ENCODE measurements at places on chromosomes 4 and X.

DNA sequence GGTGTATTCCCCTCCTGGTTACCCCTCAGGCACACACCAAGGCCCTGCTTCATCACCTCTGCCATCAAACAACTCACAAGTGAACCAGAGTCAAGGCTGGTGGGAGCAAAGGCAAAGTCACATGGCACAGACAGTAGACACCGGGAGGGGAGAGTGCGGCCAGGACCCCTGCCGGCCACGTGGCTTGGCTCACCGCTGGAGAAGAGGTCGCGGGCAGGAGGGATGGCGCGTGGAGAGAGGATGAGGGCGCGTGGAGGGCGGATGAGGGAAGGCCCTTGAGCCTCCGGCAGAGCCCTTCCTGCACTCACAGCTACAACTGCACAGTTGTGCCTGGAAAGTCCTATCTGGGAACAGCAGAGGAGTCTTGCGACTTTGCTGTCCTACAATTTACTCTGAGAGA lies 104.2 kb upstream of the ADRA2C start:
- no peak for DNase-seq

DNA sequence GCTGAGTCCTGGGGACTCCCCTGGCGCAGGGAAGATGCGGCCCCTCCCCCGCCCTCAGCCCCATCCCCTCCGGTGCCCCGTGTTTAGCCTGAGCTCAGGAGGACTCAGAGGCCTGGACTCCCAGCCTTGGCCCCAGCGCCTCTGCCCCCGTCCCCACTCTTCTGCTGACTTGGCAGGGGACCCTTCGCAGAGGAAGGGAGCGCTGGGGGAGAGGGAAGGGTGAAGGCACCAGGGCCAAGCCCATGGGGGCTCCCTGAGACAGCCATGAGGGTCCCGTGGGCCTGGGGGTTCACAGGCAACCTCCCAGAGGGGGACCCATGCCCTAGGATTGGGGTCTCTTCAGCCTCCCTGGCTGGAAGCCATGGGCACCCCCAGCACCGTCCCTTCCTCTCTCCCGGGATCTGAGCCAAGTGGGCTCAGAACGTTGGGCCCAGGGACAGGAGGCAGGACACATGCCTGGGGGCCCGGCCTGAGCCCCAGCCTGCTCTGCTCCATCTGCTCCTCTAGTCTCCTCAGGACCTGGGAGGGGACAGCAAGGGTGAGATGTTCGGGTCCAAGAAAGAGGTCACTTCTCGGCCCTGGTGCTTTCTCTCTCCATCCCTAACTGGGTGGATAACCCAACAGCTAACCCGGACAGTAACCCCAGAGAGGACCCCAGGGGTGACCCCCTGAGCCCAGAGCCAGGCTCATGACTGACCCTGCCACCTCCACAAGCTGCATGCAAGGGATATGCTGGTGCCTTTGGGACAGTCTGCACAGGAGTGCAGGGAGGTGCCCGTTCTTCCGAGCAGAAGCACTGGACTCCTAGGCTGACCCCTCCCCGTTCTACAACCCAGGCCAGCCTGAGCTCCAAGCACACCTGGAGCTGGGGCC lies 1.5 kb upstream of the CPLX1 start:
- no peak for DNase-seq

- DNase-seq, result no peak
Measured at GRCh38 chr4:188201851-188202250, 62.6 kb downstream of the TRIML1 start.

DNA sequence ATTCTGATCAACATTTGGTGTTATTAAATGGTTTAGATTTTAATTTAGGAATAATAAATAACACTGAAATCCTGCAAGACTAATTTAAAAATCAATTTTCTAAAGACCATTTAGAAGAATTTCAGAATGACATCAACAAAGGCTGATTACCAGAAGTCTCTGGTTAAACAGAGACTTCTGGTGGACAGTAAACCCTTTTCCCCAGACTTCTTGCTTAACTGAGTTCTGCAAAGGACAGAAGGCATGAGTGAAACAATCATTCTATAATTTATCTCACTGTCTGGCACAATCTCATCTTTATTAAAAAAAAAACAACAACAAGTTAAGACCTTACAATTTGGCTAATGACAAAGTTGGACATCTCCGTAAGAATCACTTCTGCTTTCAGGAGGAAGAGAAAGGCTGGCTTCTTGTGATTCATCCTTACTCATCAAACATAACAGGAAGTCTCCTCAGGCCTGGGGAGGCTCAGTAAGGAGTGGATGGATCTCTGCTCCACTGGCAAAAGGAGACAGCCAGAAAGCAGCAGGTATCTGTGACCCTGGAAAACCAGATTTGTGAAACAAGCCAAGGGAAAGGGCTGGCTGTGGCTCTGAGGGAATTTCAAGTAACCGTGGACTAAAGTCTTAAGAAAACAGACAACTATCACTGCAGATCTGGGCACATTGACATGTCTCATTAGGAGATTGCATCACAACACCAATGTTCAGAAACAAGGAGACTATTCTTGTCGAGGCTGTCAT lies 908 bp upstream of the TLR6 start:
- peak; percentile 84 for DNase-seq

- DNase-seq, result no peak
Measured at GRCh38 chr4:84914686-84915395, 51.6 kb downstream of the WDFY3 start.

GRCh38 chrX:130197464-130197863 lies 25.7 kb downstream of the RAB33A start:
- peak; percentile 34 for DNase-seq

DNA sequence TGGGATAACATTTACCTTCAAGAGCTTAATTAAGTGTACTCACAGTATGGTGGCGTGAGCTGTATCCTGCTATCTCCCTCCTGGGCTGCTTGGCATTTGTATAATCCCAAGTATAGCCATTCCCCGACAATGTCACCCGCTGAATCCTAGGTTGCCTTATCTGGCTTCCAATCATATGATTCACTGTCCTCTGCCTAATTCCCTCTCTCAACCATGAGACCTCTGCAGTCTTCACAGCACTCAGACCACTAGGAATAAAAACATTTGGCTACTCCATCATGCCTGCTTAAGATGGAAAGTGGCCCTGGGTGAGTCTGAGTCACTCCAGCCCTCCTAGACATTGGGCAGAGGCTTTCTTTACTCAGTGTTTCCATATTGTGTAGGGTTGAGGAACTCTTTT lies 28.9 kb upstream of the WDFY3 start:
- DNase-seq, result no peak

DNA sequence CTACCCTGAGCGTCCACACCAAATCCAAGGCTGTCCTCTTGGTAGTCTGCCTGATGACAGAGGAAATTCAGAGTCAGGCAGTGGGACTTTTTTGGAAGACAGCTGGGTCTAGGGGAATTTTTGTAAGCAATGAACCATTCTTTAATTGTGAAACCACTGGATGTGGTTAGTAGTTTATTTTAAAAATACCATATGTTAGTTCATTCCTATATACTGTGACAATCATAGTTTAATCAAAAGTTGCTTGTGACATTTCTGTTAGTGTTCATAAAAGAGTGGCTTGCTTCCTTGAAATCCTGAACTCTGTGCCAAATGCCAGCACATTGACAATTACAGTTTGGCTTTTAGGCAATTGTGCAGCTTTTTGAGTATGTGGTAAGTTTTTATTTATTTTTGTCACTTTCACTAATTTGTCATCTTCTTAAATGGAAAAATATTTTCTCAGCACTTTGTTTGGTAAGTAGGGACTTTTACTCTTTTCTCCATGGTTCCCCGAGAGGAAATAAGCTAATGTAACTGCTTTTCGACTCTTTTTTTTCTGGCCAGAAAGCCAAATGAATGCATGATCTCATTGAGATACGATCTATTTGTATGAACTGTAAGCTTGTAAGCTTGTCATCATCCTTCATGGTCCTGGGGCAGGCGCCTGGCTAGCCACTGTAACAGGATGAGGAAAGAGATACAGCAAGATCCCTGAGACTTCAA lies 72.6 kb upstream of the SLC4A4 start:
- peak; percentile 93 for DNase-seq

DNA sequence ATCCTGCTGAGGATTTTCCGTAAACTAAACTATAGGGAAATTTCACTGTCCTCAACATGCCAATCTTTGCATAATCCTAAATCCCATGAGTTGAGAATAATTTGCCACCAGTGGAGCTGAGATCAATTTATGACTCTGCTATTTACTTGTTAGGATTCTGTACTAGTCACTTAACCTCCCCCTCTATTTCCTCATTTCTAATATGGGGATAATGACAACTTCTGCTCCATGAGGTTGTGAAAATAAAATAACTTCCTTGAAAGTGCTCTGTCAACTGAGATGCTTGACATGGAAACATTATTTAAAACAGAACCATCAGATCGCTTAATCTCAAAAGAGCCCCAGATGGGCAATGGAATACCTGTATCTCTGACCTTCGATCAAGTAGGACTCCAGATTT lies 2.6 kb upstream of the FGF16 start:
- no peak for DNase-seq

DNA sequence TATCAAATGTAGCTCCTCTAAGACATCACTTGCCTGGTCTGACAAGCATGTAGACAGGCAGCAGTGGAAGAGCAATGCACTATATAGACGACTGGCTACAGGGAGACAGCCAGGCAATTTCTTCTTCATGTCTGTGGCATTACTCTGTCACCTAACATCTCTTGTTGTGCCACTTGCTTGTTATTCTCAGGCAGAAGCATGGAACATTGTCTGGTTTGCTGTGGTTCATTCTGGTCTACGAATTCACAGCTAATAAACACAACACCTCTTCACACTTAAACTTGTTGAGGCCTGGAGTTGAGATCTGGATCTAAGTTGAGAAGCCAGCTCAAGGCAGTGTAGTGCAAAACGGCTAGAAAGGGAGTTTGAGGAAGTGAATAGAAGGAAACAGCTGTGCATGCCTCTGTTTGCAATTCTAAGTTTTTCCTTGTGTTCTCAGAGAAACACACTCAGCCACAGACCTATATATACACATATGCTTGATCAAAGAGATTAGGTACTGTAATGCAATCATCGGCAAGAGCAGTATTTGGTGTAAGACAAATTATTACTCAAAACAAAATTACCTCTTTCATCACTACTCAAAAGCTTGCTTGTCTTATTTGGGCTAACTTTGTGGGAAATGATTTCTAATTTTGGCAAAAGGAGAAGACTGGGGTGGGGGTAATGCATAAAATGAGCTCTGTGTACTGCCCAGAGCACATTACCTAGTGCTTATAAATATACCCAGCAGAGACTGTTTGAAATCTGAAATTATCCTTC lies 243.8 kb downstream of the PPP3CA start:
- peak; percentile 9 for DNase-seq
